ENCODE measurements at places on chromosomes 2 and 18. TPM values are rescaled to one million over a fixed set of nuclear protein-coding genes. Genes with fewer than 3 reads are reported as not detected.

The VWC2L gene
- not detected for total RNA-seq

GRCh38 chr2:159614534-159615366 lies 1.6 kb downstream of the BAZ2B start:
- H3K4me1 ChIP-seq = no peaks in the 10 kb centered on the region
- H3K27me3 ChIP-seq = no peaks in the 10 kb centered on the region
- no peaks in the 10 kb centered on the region for H3K36me3 ChIP-seq
- DNase-seq = no peak
- H3K27ac ChIP-seq = peak overlapping the region; percentile 99
- H3K4me3 ChIP-seq = peak overlapping the region; percentile 75

The TMEM163 gene
- total RNA-seq = 1.5 TPM

The CHRNA1 gene
- total RNA-seq = not detected

GRCh38 chr2:230525682-230526081 lies 109.7 kb downstream of the SP100 start:
- no peak overlapping the region for H3K4me3 ChIP-seq
- no peak for DNase-seq
- H3K27me3 ChIP-seq = no peaks in the 10 kb centered on the region
- no peaks in the 10 kb centered on the region for H3K4me1 ChIP-seq
- no peaks in the 10 kb centered on the region for H3K36me3 ChIP-seq
- H3K27ac ChIP-seq = no peak overlapping the region

The ASTL gene
- total RNA-seq = not detected

GRCh38 chr18:23725827-23726661 lies 36.8 kb downstream of the LAMA3 start:
- no peak overlapping the region for H3K4me3 ChIP-seq
- no peaks in the 10 kb centered on the region for H3K36me3 ChIP-seq
- H3K4me1 ChIP-seq = no peaks in the 10 kb centered on the region
- H3K27ac ChIP-seq = no peak overlapping the region

The MLPH gene
- 242 TPM for total RNA-seq

- H3K4me1 ChIP-seq = peaks cover 47% of the 10 kb centered on the region
- DNase-seq = no peak
- no peaks in the 10 kb centered on the region for H3K27me3 ChIP-seq
- H3K27ac ChIP-seq = peak overlapping the region; percentile 98
- no peaks in the 10 kb centered on the region for H3K36me3 ChIP-seq
These were observed 13.1 kb downstream of the HS6ST1 start for GRCh38 chr2:128305555-128306080.

The UGT1A6 gene
- not detected for total RNA-seq

Data from breast epithelium (tissue), 4 donors.